ENCODE measurements at places on chromosomes 5 and 9. TPM values are rescaled to one million over a fixed set of nuclear protein-coding genes. Genes with fewer than 3 reads are reported as not detected.

The WDR31 gene
- total RNA-seq: 2.1 TPM

The F2RL2 gene
- 1.8 TPM for total RNA-seq

The CTXN3 gene
- total RNA-seq: not detected

The PCDHGA6 gene
- total RNA-seq: 1.4 TPM

The LCP2 gene
- total RNA-seq: not detected

The PAPPA gene
- total RNA-seq: 7.3 TPM

The WWC1 gene
- total RNA-seq: not detected

The RPL37 gene
- total RNA-seq: 47.3 TPM

The OBP2B gene
- not detected for total RNA-seq

The PAIP1 gene
- total RNA-seq: 85.8 TPM

The GARIN3 gene
- not detected for total RNA-seq

The WASHC1 gene
- 9.2 TPM for total RNA-seq

The CDH9 gene
- total RNA-seq: not detected

The LIX1 gene
- total RNA-seq: not detected

The LHX6 gene
- total RNA-seq: not detected

The SPDL1 gene
- total RNA-seq: 17.2 TPM

The TOR4A gene
- total RNA-seq: 58.7 TPM

The SVEP1 gene
- total RNA-seq: 11.3 TPM

The SPAAR gene
- not detected for total RNA-seq

The EIF4E1B gene
- not detected for total RNA-seq

The TAF11L5 gene
- total RNA-seq: not detected

The SMIM32 gene
- not detected for total RNA-seq

The PTGDS gene
- 16.1 TPM for total RNA-seq

The PRXL2C gene
- 13.1 TPM for total RNA-seq

The SPATA31E1 gene
- total RNA-seq: under 0.01 TPM

The CARD9 gene
- 6.7 TPM for total RNA-seq

The FAM151B gene
- total RNA-seq: 2.9 TPM

The AMACR gene
- total RNA-seq: 19.0 TPM

The DAB2IP gene
- 10.7 TPM for total RNA-seq

The AQP7 gene
- total RNA-seq: not detected

Measured in myometrial cell (primary cell).